ENCODE measurements at places on chromosomes 1 and 21.

DNA sequence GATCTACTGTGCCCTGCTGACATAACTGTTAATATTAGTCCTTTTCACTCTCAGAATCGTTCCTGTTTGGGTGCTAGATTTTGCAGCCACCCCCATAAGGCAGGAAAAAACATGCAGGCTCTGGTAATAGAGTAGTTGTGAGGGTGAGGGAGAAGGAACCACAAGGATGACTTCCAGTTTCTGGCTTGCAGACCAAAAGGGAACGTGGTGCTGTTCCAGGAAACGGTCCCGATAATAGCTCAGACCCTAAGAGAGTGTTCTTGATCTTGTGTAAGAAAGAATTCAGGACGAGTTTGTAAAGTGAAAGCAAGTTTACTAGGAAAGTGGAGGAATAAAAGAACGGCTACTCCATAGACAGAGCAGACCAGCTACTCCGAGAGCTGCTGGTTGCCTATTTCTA is 50.7 kb upstream of the RHOU start:
- DNase-seq = no peak

DNA sequence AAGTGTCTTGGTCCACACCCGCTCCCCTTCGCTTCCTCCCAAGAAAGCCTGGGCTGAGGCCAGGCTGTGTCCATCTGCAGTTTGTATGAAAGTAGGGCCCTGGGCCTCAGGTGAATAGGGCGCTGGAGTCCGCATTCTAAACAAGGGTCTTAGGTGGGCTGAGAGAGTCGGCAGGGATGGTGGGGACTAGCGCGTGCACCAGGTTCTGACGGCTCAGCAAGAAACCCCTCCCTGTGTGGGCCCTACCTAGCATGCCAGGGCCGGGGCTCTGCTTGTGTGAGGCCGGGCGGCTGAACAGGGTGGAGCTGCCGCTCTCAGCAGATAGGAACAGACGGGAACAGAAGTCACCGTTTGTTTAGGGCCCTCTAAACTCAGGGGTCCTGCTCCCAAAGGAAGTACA is 1.7 kb downstream of the ACTRT2 start:
- no peak for DNase-seq

GRCh38 chr21:28138272-28138671 is 854.4 kb downstream of the LTN1 start:
- DNase-seq = no peak

DNA sequence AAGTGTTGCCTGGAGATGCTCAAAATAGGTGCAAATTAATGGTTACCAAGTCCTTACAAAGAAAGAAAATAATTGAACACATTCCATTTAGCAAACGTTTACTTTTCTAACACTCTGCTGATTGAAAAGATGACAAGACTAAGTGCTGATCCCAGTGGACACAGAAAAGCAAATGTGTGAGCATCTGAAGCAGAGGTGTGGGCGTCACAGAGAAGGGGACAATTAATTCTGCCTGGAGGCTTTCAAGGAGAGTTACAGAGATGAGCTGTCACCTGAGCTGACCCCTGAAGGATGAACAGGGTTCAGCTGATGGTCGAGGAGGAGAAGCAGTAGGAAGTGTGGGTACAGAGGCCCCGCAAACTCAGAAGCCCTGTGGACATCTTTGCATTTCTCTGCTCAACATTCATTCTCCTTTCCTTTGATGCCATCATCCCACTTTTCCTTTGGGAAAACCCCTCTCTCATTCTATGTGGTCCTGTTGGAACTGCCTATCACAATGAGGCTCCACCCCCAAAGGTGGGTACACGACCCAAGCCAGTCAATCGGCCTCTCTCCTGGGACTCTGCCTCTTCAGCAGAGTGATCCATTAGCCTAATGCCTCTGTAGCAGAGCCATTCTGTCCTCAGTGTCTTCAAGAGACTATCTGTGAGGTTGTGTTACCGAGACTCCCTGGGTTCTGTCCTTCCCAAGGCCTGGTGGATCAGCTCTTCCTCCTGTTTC is 17.2 kb upstream of the PLA2G2E start:
- no peak for DNase-seq

DNA sequence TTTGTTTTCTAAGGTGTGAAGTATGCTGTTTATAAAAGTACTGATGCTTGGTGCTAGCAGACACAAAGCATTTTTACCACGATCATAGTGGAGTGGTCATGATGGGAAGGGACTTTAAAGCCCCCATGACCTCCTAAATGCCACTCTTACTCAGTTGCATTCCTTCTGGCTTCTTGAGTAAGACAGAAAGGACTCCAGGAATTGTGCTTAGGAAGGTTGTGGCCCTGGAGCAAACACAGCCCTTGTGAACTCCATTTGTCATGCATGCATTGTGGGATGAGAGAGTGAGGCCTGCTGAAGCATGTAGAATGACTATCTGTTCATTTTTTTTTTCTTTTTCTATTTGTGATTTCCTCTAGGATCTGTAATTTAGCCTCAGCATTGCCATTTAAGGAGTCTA is 34.2 kb downstream of the AK5 start:
- DNase-seq = no peak

GRCh38 chr1:209326831-209327230 is 256.7 kb upstream of the CAMK1G start:
- no peak for DNase-seq

GRCh38 chr1:199305053-199305452 is 666.2 kb downstream of the PTPRC start:
- no peak for DNase-seq

DNA sequence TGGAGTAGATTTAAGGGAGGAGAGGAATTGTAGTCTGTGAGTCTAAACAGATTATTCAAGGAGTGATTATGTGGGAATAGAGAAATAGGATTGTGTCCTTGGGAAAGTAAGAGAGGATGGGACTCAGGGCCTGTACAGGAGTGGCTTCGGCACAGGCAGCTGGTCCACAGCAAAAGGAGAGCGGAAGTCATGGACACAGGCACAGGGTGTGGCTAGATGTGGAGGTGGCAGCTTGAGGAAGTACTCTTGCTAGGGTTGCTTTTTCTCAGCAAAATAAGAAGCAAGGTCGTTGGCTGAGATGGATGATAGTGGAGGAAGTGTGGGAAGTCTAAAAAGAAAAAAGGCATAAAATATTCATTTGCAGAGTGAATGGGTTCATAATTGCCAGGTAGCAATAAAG is 18.5 kb upstream of the ZNF648 start:
- no peak for DNase-seq

- no peak for DNase-seq
Observed at GRCh38 chr1:239169276-239169675, 217.1 kb upstream of the CHRM3 start.

GRCh38 chr21:18157406-18157805 is 87.2 kb upstream of the CHODL start:
- DNase-seq = no peak

DNA sequence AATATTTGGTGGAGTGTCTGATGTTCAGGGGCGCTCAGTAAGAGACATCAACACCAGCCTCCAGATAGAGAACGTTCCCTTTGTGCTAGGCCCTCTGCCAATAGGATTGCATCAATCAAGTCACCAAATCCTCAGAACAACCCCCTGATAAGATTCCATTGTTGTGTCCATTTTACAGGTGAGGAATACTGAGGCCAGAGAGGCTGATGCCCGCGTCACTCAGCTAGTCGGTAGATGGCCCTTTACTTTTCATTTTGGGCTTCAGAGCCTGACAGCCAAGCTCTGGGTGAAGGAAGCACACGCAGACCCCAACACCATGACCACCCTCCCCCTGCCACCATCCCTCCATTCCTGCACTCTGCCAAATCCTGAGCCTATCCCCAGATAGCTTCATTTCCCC is 406.2 kb downstream of the PTPRU start:
- no peak for DNase-seq

Data from activated CD4-positive, CD25-positive, alpha-beta regulatory T cell treated with anti-CD3 and anti-CD28 coated beads, Interleukin-2, amount 50 U/mL, for 16 hours (primary cell).